ENCODE measurements at places on chromosomes 4 and X. TPM values are rescaled to one million over a fixed set of nuclear protein-coding genes. Genes with fewer than 3 reads are reported as not detected.

HAUS3 gene
- total RNA-seq = 16.0 TPM

CXorf49 gene
- total RNA-seq = not detected

MAPK10 gene
- 0.37 TPM for total RNA-seq

HGFAC gene
- 0.49 TPM for total RNA-seq

ANOS1 gene
- 0.55 TPM for total RNA-seq

FAT1 gene
- total RNA-seq = 9.2 TPM

ODAM gene
- not detected for total RNA-seq

MAGEA2 gene
- not detected for total RNA-seq

SOD3 gene
- not detected for total RNA-seq

ABCB7 gene
- 22.0 TPM for total RNA-seq

EDA2R gene
- 1.9 TPM for total RNA-seq

FAM53A gene
- 1.7 TPM for total RNA-seq

CDX4 gene
- not detected for total RNA-seq

SLC16A2 gene
- 3.3 TPM for total RNA-seq

ABCD1 gene
- total RNA-seq = 14.3 TPM

CLIC2 gene
- 0.73 TPM for total RNA-seq

CXCL6 gene
- 0.25 TPM for total RNA-seq

RASL11B gene
- not detected for total RNA-seq

DNASE1L1 gene
- 47.5 TPM for total RNA-seq

BANK1 gene
- total RNA-seq = 0.60 TPM

DDX53 gene
- not detected for total RNA-seq

TTC29 gene
- total RNA-seq = not detected

GAGE13 gene
- total RNA-seq = not detected

S100G gene
- not detected for total RNA-seq

USP26 gene
- total RNA-seq = not detected

PCDH19 gene
- total RNA-seq = 4.3 TPM

NHSL2 gene
- total RNA-seq = 40.3 TPM

RBM46 gene
- total RNA-seq = not detected

MAGEA12 gene
- total RNA-seq = not detected

CXCL10 gene
- total RNA-seq = not detected

HSFX1 gene
- total RNA-seq = 0.53 TPM

GABRG1 gene
- not detected for total RNA-seq
